Stimulated activated CD4-positive, alpha-beta T cell treated with anti-CD3 and anti-CD28 coated beads, Interleukin-1b, Interleukin-23, amount 100 ng/mL, for 1 hour (primary cell): ENCODE measurements at places on chromosomes 1 and 21.

DNA sequence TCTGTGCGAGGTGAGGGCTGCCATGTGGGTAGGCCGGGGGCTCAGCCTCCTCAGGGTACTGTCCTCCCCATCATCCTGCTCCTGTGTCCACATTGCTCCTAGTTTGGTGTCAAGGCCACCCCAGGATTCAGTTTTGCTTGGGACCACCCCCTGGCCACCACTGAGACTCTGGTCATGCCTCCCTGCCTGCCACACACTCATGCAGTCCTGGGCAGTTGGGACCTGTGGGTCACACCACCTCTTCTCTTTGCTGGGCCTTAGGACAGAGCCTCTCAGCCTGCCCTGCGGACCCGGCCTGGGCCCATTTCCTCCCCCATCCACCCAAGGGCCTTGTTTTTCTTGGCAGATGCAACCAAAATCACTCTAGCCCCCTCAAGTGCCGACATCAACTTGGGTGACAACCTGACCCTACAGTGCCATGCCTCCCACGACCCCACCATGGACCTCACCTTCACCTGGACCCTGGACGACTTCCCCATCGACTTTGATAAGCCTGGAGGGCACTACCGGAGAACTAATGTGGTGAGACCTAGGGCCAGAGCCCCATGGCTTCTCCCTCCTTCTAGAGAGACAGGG, 19.4 kb downstream of the TMEM81 start:
- no peak for DNase-seq

- no peak for DNase-seq
These were observed 16.8 kb downstream of the S100A10 start for GRCh38 chr1:151976858-151977257.

GRCh38 chr1:19925342-19926070, 2.1 kb upstream of the PLA2G2E start:
- DNase-seq, result no peak

GRCh38 chr21:35528116-35529042, 479.3 kb upstream of the RUNX1 start:
- peak; percentile 15 for DNase-seq

DNA sequence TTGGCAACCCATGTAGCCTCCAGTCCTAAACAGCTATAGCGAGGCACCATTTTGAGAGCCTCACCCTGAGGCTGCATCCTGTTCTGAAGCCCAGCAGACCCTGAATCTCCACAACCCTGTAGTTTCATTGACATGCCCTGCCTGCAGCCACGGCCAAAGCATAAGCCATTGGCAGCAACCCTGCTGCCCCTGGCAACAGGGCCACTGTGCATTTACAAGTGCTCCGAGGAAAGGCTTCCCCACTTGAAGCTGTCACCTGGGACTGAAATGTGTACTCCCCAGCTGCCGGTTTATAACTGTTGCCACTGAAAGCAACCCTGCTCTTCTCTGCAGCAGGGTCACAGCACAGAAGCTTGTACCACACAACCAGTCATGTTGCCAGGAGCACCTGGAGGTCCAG, 124.2 kb upstream of the OLFM3 start:
- no peak for DNase-seq

DNA sequence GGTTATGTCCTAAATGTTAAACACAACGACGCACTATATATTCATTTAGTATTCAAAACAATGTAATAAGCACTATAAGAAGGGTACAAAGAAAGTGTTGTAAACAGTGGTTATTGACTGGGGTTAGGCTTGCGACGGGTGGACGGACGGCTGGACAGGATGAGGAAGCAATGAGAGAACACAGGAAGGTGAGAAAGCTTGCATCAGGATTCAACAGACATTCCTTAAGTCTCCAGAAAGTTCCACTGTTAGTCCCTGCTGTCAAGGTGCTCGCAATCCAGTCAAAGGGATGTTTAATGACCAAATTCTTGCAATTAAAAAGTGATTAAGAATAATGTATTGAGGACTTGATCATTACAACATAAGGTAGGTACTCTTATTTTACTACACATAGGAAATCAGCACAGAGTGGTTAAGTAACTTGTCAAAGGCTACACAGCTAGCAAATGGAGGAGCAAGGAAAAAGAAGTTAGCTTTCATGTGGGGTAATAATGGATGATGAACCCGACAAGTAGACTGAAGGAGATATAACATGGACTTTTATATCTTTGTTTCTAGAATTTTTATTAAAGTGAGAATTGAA, 994 bp upstream of the ACBD6 start:
- DNase-seq, result no peak

DNA sequence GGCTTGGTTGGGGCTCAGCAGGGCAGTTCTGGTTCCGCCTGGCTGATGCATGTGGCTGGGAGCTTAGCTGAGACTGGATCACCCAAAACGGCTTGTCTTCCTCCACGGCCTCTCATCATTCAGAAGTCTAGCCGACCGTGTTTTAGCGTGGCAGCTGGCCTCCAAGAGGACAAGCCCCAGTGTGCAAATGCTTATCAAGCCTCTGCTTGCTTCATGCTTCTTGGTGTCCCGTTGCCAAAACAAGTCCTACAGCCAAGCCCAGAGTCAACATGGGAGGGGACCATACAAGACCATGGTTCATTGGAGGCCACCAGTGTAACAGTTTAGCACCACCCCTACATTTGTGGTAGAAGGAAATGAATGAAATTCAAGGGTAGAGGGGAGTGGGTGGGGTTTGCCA, 10.5 kb upstream of the KDF1 start:
- no peak for DNase-seq

DNA sequence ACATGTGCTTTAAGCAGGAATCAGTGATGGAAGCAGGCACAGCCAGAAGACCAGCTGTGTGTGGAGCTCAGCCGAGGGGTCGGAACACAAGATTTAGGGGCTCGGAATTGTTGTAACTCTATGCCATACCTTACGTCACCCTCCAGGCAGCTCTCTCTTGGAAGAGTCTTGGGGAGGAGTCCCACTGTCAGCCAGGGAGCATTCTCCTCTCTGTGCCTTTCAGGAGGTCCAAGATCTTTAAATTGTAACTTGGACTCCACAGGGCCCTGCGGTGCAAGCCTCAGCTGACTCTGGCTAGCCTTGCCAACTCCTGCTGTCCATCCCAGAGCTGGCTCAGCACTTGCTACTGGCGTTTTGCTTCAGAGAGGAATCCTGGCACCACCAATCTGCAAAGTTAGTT, 26.4 kb upstream of the ROR1 start:
- no peak for DNase-seq

DNA sequence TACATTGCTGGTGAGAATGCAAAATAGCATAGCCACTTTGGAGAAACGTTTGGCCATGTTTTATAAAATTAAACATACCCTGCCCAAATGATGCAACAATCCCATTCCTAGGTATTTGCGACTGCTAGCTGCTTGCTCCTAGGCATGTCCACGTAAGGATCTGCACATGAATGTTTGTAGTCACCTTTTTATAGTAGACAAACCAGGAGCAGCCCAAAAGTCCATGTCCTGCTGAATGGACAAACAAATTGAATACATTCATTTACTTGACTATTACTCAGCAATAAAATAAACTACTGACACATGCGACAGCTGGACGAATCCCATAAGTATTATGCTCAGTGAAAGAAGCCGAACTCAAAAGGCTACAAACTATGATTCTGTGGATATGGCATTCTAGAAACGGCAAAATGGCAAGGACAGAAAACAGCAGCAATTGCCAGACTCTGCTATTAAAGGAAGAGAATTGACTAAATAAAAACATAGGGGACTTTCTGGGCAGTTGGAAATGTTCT, 161.9 kb upstream of the GALNT2 start:
- DNase-seq, result no peak

GRCh38 chr1:148434832-148435231, 48.3 kb downstream of the PPIAL4G start:
- DNase-seq, result no peak

DNA sequence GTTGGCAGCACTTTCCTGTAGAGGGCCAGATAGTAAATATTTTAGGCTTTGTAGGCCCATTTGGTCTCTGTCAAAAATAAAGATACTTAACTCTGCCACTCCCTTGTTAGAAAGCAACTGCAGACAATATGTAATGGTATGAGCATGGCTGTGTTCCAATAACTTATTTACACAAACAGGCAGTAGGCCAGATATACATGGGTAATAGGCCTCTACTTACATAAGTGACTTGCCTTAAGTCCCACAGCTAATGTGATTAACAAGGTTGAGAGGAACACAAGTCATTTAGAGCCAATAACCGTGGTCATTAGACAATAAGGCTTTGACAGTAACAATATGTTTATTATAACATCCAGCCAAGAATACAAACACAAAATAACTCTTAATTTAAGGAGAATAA, 17.4 kb downstream of the CCT8 start:
- no peak for DNase-seq

GRCh38 chr1:7703321-7704213, 67.5 kb upstream of the VAMP3 start:
- DNase-seq, result no peak

- no peak for DNase-seq
These were observed 292.0 kb upstream of the ADAMTS5 start for GRCh38 chr21:27258742-27259448.

DNA sequence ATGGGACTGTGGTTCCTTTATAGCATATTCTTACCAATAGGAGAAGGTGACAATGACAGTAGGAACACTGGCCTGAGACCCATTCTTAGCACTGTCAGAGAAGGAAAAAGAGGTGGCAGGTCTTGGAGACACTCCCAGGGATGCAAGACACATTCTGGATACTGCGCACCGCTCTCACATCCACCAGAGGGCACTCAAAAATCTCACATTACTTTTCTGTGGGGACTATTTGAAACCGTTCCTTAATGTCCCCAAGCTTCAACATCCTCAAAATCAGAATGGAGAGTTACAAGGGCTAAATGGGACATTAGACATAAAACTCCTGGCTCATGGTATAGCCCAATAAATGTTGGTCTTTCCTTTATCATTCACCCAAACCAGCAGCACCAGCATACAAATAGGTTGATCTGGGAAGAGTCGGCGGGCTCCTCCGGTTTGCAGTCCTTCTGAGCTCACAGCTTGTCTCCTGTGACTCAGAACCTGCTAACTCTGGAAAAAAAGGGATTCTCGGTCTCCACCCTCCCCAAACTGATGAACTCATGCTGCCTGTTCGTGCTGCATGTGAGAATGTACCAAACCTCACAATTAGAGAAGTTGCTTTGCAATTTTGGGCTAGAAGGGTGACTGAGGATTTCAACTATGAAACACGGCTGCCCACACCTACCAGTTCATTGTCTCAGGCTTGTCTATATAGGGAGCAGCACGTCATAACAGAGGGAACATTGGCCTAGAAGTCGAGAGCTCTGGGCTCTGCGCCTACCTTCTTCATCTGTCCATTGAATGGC, 40.2 kb downstream of the IL12RB2 start:
- no peak for DNase-seq

DNA sequence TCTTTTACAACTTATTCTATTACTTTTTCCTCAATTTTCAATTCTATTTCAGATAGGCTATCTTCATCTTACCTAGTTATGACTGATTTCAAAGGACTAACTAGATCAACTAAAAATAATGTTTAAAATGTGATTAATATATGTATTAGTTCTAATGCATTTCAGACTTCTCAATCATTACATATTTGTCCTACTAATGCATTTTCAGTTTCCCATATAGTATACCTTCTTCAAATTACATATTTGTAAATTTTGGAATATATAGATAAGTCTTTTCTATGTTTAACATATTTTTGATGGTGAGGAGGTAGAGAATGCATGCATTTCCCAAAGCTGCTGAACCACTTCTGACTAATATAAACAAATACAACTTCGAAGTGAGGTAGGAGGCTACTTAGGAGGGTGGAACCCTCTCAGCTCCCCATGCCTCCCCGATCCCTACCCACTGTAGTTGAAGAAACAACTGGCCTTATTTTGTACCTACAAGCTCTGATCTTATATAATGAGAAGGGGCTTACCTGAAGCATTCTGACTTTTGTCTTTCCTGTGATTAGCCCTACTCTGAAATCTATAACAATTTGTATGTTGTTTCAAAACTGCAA, 1.7 kb downstream of the TRMT1L start:
- DNase-seq, result no peak

- no peak for DNase-seq
These were observed 5.2 kb downstream of the EGLN1 start for GRCh38 chr1:231416901-231417300.

GRCh38 chr1:38512789-38513188, 346.8 kb downstream of the RRAGC start:
- DNase-seq, result no peak

DNA sequence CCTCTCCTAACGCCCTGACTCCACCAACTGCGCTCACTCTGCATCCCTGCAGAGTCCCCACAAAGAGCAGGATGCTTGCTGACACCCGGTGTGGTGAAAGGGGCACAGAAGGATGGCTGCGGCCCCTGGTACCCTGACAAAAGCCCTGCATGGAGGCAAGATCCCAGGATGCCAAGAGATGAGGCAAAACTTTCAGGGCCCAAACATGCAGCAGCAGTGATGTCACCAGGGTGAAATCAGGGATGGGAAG, 36.6 kb downstream of the SLC9A1 start:
- DNase-seq, result no peak

GRCh38 chr1:17533201-17533600, 6.3 kb upstream of the ARHGEF10L start:
- no peak for DNase-seq

DNA sequence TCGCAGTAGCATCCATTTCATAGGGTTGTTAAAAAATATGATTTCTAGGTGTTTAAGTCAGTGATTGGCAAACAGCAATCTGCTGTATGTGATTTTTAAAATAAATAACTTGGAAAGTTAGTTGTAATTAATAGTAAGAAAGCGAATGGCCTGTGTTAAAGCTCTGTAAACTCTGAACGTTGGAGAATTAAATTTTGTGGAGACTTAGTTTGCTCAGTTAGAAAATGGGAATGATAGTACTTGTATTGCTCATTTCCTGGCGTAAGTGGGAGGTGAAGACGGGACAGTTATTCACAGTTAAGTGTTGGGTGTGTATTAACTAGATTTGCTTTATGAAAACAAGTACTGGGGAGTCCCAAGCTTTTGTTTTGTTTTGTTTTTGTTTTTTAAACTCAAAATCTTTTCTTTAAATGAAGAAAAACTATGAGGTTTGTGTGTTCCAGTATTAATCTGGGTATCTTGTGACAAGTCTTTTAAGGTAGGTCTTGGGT, 995 bp downstream of the CACYBP start:
- DNase-seq, result no peak

- DNase-seq, result no peak
These were observed 48.1 kb upstream of the COL18A1 start for GRCh38 chr21:45356653-45357435.

DNA sequence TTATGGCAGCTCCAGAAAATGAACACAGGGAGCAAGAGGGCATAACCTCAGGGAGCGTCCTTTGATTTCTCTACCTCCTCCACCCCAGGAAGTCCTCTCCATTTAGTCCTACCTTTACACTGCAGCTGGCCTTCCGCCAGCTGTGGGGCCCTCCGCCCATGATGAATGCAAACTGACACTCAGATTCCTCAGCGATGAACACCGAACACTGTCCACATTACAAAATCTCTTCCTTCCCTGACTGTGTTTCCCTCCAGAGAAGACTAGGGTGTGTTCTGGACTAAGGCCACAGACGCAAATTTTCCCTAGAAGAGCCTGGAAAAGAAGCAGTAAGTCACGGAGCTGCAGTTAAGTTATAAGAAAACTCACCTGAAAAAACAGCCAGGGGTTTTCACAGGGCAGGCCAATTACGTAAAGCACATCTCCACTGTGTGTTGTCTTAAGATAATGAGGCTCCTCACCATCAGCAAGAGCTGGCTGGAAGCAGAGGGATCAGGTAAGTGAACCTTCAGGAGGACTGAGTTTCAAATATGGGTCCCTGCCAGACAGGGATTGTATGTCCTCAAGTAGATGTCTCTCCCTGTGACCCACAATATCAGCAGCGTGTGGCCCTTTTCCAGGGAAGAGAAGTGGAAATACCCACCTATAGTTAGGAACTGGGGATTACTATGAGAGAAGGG, 46.3 kb upstream of the ATP1B1 start:
- no peak for DNase-seq

GRCh38 chr1:113326976-113327375, 63.3 kb upstream of the MAGI3 start:
- DNase-seq, result no peak
